Stromal cell of bone marrow (primary cell): ENCODE measurements at places on chromosomes 2 and 18.

DNA sequence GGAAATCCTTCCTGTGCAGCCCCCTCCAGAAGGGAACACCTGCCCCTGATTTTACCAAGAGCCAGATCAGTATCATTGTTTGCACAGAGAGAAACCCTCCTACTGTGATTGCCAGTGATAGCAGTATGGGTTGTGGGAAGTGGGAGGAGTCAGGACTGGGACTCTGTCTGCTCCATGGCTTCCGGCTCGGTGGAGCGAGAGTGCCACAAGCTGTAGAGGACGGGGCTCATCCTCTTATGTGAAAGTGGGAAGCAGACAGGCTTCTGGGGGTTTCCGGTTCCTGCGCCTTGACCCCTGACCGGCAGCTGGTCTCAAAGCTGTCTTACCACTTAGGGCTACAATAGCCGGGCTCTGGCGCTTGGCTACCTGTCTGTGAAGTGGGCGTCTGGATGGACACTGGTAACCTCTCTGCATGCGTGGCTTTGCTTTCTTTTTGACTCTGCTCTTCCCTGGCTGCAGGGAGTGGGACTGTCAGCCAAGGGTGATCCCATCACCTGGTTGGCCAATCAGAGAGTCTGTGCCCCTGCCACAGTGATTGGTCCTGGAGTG is 79.7 kb downstream of the BCL2L11 start:
- no peak for DNase-seq

- no peak for DNase-seq
Measured at GRCh38 chr2:200373231-200373630, 66.7 kb downstream of the SPATS2L start.

DNA sequence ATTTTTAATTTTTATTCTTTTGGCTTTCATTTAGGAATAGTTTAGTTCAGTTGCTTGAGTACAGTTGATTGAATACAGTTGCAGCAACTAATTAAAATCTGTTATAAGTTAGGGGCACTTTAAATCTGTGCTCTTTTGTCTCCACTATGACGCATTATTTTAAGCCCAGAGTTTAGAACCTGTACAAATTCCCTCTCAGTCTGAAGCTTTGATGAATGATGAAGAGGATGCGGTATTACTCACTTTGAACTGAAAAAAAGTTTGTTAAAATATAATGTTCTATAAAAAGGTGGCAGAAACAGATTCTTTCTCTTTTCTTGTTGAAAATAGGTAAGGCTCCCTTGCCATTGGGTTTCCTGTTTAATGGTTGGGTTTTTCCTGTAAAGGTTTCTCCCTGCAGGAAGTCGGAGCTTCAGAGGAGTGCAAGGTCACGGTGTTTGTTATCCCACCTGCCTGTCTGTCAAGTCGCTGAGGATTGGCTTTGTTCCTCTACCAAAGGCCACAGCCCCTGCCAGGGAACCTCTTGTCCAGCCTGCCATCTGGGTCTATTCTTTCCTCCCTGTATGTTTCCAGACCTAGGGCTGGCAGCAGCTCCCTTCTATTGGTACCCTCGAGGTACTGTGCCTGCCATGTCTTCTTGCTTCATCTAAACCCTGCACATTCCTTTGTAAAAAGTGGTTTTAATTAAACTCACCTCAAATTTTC is 43.8 kb upstream of the FN1 start:
- DNase-seq = no peak

DNA sequence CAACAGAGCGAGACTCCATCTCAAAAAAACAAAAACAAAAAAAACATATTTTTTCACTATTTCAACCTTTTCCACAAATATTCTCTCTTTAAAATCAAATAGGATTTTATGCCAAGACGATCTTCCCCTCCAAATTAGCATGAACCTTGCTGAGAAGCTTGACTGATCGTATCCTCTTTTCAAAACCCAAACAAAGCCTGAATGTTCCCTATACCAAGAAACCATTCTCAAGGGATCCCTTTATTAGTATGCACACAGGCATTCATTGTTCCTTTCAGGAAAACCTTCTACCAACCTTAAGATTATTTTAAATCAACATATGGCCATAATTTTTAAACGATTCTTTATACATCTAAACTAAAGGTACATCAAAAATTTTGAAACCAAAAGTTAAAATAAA is 6.3 kb downstream of the SPIRE1 start:
- DNase-seq = no peak

DNA sequence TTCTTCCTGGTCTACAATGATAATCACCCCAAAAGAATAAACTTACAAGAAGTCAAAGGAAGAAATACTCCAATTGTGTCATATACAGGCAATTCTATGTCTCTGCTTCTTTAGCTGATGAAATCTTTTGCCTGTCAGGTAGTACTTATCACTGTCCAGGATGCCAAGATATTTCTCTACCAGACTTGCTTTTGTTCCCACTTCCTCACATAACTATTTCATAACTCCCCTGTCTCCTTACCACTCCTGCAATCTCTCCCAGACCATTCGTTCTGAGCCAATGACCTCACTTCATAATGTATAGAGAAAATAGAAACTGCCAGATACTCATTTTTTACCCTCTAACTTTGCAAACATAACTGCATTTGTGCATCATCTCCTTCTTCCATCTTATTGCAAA is 39.1 kb downstream of the HNMT start:
- no peak for DNase-seq

DNA sequence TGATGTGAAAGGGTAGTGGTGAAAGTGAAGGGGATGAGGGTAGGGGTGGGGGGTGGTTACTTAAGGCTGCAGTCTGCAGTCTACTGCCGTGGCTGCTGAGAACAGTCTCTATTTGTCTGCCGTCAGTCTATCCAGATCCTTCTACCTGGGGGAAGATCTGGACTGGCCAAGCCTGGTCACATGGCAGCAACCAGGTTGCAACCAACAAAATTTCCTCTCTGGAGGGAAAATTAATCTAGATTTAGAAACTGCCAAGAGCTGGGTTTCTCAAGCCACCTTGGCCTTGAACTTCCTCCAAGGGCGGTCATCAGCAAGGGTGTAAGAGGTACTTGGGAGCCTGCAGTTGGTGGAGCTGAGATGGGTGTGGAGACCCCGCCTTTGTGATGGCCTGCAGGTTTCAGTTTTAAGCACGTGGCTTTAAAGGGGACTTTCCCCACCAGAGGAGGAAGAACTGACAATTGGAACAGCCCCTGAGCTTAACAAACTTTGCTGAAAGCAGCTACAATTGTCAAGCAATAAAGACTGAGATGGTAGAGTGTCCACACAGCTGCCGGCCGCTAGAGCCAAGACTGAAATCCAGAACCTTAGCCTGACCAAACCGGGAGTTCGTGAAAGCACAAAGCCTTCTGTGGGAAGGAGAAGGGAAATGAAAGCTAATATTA is 31.4 kb upstream of the KCMF1 start:
- no peak for DNase-seq

DNA sequence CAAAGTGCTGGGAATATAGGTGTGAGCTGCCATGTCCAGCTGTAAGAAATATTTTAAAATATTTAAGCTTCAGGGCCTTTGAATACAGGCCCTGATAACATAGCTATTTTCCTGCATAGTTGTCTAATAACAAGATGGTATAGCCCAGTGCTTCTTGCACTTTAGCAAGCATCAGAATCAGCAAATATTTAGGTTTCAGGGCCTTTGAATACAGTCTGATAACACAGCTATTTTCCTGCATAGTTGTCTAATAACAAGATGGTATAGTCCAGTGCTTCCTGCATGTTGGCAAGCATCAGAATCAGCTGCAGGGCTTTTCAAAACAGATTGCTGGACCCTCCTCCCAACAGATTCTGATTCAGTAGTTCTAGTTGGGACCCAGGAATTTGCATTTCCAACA is 5.6 kb downstream of the GEMIN6 start:
- no peak for DNase-seq

DNA sequence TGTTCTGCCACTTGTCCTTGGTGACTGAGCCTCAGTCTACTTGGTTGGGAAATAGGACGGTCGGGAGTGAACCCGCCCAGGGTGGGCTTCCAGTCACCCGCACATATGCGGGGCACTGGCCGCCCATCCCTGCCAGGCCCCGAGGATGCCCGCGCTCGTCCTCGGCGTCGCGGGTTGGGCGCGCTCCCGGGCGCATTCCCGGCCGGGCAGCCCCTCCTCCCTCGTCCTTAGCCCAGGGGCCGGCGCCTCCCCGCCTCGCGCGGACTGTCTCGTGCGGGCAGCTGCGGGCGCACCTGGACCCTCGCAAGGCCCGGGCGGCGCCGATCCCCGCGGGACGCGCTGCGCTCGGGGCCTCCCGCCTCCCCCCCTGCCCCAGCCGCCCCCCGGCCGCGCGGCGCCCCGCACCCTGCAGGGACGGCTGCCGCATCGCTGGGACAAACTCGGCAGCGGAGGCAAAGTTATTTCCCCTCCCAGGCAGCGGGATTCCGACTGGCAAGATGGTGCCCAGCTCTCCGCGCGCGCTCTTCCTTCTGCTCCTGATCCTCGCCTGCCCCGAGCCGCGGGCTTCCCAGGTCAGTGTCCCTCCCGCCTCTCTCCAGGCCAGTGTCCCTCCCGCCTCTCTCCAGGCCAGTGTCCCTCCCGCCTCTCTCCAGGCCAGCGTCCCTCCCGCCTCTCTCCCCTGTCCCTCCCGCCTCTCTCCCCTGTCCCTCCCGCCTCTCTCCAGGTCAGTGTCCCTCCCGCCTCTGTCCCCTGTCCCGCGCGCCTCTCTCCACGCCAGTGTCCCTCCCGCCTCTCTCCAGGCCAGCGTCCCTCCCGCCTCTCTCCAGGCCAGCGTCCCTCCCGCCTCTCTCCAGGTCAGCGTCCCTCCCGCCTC is at the start of gene FBLN7:
Gene FBLN7, plus strand, starts transcription at position 227 of the 874 bp plus-strand sequence. Its CDS starts 271 bp downstream, at position 498.
- DNase-seq = no peak

DNA sequence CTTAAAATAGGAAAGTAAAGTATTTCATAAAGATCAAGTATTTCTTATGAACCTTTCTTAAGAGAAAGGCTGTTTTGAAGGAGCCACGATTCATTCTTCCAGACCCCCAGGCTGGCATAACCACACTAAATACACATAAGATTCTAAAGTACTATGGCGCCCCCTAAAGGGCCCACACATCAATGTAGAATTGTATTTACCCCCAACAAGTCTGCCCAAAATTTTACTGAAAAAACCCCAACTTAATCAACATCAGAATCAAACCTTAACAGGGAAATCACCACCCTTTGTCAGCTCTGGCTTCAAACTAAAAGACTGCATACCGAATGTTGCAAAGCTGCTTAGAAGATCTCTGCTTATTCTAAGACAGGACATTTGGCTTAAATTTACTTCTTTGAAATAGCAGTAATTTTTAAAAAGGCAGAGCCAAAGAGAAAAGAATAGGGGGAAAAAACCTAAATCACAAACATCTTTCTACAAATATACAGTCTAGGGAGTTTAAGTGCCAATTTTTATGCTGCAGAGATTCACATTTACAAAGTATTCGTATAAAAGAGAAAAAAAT is 20.4 kb upstream of the BCL2 start:
- DNase-seq = no peak

GRCh38 chr2:233457356-233457755 is 103.1 kb downstream of the DGKD start:
- DNase-seq = no peak

GRCh38 chr2:46535360-46535759 is 56.0 kb downstream of the TMEM247 start:
- no peak for DNase-seq

GRCh38 chr18:57469884-57470283 is 34.7 kb downstream of the ONECUT2 start:
- no peak for DNase-seq

DNA sequence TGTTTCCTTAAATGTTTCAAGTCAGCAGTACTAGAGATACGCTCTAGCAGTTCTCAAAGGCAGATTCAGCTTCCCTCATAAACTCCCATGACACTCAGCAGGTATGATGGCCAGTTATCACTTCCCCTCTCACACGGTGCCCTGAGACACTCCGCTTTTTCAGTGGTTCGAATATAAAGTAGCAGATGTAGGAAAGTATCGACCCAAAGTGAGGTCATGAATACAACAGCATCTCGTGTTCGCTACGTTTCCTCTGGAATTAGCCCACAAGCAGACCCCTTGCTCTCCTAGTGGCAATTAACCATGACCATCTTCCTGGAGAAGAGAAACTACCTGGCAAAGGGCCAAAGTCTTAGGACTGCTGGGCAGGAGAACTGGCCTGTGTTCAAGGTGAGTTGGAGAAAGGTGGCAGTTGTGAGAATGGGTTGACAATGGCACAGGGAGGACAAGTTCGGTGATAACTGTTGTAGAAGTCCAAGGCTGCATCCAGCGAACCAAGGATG is 9.3 kb upstream of the AGBL5 start:
- no peak for DNase-seq

DNA sequence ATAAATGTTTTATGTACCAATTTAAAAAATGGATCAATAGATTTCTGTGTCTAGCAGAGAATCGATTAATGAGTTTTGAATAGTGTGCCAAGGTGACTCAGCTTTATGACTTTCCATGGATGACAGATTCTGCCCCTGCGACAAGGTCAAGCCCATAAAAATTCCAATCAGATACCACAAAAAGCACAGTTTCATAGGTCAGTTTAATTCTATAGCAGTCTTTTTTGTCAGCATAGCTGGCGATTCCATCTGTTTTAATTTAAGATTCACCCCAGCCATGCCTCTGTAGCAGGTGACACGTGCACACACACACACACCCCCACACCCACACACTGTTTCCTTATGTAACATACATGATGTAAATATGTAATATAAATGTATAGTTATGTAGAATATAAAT is 28.9 kb downstream of the RAB31 start:
- DNase-seq = no peak

- DNase-seq = no peak
Measured at GRCh38 chr2:119476301-119477112, 44.9 kb downstream of the TMEM37 start.

DNA sequence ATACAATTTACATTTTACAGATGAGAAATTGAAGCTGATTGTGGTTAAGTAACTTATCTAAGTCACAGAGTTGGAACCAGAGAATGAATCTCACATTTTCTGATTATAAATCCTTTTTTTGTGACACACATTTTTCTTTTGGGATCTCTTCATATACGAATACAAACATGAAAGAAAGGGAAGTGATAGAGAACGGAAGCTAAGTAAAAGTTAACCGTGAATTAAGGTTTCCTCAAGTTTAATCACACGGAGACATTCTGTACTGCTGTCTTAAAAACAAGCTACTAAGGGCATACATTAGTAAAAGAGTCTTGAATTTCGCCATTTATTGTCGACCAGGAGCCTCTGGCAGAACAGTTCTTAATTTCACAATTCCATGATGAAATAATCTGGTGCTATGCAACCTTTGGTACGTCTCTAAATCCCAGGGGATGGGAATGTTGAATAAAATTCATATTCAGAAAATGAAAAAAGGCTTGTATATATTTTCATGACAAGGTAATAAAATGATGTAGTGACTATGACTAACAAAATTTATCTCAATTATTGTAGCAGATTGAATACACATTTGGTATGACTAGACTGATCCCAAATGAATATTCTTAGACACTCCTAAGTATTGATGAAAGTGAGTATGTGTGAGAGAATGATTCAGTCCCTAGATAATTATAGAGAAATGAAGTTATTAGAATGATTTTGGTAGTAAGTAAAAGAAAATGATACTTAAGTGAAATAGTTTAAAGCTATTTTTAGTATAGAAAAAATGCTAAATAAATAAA is 40.3 kb upstream of the ZSWIM2 start:
- peak; percentile 50 for DNase-seq

DNA sequence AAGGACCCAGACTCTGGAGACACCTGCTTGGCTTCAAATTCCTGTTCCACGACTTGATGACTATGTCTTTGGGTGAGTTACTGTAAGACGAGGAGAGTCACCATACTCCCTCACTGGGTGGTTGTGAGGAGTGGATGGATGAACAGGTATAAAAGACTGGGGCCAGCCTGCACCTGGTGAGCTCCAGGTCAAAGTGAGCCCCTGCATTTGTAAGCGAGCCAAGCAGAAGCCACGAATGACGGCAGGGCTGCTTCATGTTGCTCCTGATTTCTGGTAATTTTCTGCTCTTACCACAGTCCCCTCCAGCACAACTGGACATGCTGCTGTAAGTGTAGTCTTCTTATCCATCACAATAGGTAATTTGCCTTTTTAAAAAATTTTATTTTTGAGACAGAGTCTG is 86.6 kb downstream of the POLR1A start:
- DNase-seq = no peak
